ENCODE measurements at places on chromosomes 6 and 20.

- DNase-seq, result no peak
These were observed 103.0 kb downstream of the PSMB1 start for GRCh38 chr6:170449835-170450753.

DNA sequence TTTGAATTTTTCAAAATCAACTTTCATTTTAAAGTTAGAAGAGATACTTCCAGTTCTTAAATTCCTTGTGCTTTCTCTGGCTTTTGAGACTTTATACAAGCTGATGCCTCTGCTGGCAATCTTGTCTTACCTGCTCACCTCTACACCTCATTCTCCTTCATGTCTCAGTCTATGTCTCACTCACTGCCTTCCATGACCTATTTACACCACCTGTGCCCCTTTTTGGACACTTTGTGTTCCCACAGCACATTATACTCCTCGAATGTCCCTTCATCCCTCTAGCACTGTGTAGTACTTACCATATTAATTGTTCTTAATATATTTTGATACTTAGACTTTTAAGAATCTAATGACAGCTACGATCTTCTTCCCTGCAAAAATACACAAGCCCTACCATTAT is 15.3 kb downstream of the PHIP start:
- DNase-seq, result no peak

GRCh38 chr6:103273048-103273447 is 1586.7 kb downstream of the HACE1 start:
- DNase-seq, result no peak

DNA sequence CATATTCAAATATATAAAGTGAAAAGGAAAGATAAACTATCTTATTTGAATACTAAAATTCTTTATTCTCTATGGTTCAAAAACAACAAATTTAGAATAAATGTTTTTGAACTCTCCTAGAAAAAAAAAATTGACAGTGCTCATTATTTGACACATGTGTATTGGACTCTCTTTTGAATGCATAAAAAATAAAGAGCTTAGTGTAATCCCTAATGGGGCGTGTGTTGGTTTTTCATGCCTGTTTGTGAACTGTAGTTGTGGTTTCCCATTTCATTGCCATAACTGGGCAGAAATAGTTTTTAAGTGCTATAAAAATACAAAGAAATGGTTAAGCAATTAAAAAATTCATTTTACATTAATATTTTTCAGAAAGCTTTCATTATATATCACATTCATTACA is 101.3 kb downstream of the REV3L start:
- no peak for DNase-seq

GRCh38 chr6:170271771-170272314 is 19.0 kb downstream of the DLL1 start:
- DNase-seq, result peak; percentile 96

- no peak for DNase-seq
These were observed 69.5 kb downstream of the TTLL2 start for GRCh38 chr6:167394339-167394738.

GRCh38 chr6:52423971-52424381 is 3.8 kb downstream of the EFHC1 start:
- DNase-seq, result no peak

- DNase-seq, result no peak
These were observed 69.9 kb upstream of the STMND1 start for GRCh38 chr6:17031961-17032360.

- no peak for DNase-seq
These were observed 2.0 kb upstream of the GTSF1L start for GRCh38 chr20:43728686-43729255.

- DNase-seq, result no peak
These were observed 67.4 kb downstream of the IGF2R start for GRCh38 chr6:160036331-160036695.
